ENCODE measurements at places on chromosomes 16 and 17. TPM values are rescaled to one million over a fixed set of nuclear protein-coding genes. Genes with fewer than 3 reads are reported as not detected.
A peak's percentile ranks its signal among the peaks of the same experiment; 100 is the strongest.

The EME1 gene
- total RNA-seq = 0.94 TPM

The WNK4 gene
- not detected for total RNA-seq

The ADCY7 gene
- total RNA-seq = 18.6 TPM

The TUBG2 gene
- total RNA-seq = 41.0 TPM

DNA sequence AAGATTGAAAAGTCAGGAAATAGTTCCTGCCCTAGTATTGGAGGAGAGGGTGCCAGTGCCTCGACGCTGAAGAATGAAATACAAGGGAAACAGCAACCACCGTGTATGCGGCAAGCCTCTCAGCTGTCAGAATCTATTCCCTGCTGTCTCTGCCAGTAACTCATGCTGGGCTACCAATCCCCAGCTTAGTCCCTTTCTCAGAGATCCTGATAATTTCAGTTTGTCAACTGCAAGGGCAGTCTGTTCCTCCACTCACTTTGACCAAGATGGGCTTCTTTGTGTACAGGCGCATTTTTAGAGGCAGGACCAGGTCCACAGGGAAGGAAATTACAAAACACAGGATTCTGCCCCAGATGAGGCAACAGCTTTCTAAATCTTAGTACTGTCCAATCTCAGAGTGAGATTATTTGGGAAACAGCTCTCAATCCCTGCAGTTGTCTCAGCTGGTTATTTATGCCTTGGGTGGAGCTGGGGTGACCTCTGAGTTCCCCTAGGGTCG is 1.3 kb downstream of the NQO1 start:
- no peak for DNase-seq

The SUPT4H1 gene
- total RNA-seq = 55.2 TPM

GRCh38 chr16:57178196-57178595 is 7.6 kb downstream of the PSME3IP1 start:
- DNase-seq = no peak

The NUTF2 gene
- 85.2 TPM for total RNA-seq

- no peak for DNase-seq
Observed at GRCh38 chr17:74432766-74433391, 991 bp downstream of the GPRC5C start.

The WNT9B gene
- 1.1 TPM for total RNA-seq

The KRTAP1-1 gene
- total RNA-seq = not detected

The SERPINF2 gene
- 7.1 TPM for total RNA-seq

- DNase-seq = no peak
Observed at GRCh38 chr17:48412841-48413240, 17.2 kb downstream of the SKAP1 start.

DNA sequence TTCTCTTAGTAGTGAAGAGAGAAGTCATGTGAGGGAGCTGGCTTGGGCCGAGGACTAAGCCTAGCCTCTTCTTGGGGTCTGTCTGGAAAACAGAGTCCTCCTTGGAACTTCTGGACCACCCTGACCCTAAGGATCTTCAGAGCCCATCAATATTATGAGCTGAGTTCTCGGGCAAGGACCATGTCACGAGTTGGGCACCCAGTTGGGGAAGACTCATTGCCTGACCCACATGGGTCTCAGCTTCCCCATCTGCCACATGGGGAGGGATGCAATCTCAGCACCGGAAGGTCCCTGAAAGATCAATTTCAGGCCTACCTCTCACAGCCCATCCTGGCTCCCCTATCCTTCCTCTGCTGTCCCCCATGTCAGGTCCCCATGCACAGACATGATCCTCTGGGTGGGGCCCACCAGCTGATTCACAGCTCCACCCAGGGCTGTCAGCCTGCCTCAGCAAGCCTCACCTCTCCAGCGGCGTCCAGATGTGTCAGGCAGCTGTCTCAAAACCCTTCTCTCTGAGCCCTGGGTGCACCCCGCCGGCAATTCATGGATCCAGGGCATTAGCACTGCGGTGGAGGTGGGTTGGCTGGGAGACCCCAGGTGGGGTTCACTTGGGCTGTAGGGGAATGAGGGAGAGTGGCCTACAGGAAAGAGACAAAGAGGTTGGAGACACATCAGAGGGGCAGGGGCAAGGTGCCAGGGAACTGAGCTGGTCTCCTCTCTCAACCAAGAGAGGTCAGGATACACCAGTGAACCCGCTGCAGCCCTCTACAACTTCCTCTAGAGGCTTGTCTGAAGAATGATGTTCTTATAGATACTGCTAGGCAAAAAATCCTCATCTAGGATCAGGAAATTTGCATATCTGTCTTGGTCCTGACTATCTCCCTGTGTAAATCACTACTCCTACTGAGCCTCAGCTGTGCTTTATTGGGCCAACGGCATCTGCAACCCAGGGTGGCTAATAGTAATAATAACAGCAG is 1.8 kb downstream of the NLRP1 start:
- DNase-seq = no peak

DNA sequence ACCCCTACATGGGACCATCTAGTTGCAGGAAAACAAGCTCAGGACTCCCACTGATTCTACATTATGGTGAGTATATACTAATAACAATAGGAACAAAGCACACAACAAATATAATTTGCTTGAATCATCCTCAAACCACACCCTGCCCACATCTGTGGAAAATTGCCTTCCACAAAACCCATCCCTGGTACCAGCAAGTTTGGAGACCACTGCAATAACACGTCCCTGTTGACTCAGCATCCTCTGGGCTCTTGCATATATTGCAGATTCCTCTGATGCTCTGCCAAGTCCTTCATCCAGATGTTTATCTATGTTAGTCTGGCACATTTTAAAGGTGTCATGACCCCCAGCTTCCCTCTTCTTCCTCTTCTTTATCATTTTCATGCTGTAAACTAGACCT is 138.4 kb downstream of the PCTP start:
- DNase-seq = no peak

The ACACA gene
- total RNA-seq = 159 TPM

The NPIPA8 gene
- 17.2 TPM for total RNA-seq

- no peak for DNase-seq
Observed at GRCh38 chr17:45380046-45380765, 52.5 kb downstream of the ARHGAP27 start.

The UNC13D gene
- total RNA-seq = 75.3 TPM

DNA sequence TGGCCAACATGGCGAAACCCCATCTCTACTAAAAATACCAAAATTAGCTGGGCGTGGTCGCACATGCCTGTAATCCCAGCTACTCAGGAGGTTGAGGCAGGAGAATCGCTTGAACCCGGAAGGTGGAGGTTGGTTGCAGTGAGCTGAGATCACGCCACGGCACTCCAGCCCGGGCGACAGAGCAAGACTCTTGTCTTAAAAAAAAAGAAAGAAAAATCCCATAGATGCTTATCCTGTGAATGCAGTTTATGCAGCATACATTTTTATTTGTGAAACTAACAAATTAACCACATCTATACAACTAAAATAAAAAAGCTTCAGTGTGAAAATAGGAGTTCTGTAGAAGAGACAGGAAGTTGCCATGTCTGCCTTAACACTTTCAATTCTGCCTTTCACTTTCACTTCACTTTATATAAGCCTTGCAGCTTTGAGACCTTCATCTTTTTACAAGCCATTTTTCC is 7.1 kb downstream of the IGSF6 start:
- DNase-seq = no peak

GRCh38 chr17:80829166-80829813 is 162.4 kb upstream of the CHMP6 start:
- no peak for DNase-seq

- DNase-seq = no peak
Observed at GRCh38 chr16:55913716-55914115, 38.5 kb upstream of the CES5A start.

DNA sequence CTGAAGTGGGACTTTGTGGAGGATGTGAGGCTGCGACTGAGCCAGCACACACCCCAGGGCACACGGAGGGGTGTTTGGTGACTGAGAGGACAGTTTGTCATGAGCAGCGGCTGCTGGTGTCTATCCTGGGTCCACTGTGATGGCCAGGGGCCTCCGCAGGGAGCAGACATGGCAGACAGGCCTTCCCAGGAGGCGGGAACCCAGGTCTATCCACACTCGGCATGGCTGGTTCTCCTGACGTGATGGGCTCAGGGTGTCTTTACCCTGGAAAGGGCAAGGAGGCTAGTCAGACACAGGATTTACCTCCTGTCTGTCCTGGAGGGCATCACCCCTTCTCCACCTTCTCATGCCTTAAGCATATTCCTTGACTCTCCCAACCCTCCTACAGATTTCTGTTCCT is 671 bp upstream of the CD300C start:
- DNase-seq = no peak

The ADORA2B gene
- total RNA-seq = 5.2 TPM

DNA sequence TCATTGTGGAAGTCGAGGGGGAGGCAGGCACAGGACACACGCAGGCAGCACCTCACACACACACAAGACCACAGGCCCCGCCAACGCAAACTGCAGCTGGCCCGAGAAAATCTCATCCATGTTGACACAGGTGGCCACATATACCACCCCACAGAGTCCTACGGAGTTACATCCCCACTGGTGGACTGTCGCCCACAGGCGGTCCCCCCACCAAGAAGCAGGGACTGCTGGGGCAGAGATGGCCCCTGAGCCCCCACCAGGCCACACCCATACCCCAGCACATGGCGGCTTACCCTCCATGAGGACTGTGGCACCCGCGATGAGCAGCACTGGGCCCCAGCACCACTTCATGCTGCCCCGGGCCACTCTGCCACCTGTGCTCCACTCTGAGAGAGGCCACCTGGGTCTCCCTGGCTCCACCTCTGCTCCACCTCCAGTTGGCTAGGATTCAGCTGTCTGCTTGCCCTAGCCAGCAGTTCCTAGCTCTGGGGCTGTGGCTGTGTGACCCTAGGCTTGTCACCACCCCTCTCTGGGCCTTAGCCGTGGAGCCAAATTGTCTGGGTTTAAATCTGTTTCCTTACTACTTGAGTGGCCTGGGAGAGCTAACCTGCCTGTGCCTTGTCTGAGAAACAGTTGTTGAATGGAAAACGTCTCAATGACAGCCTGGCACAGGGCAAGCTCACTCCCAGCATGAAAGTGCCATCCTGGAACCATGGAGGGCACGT is at the start of gene PRSS53:
Gene PRSS53 (minus strand): TSS at position 485 of the 725 bp plus-strand sequence. CDS start 134 bp downstream, at position 351.
- DNase-seq = no peak

DNA sequence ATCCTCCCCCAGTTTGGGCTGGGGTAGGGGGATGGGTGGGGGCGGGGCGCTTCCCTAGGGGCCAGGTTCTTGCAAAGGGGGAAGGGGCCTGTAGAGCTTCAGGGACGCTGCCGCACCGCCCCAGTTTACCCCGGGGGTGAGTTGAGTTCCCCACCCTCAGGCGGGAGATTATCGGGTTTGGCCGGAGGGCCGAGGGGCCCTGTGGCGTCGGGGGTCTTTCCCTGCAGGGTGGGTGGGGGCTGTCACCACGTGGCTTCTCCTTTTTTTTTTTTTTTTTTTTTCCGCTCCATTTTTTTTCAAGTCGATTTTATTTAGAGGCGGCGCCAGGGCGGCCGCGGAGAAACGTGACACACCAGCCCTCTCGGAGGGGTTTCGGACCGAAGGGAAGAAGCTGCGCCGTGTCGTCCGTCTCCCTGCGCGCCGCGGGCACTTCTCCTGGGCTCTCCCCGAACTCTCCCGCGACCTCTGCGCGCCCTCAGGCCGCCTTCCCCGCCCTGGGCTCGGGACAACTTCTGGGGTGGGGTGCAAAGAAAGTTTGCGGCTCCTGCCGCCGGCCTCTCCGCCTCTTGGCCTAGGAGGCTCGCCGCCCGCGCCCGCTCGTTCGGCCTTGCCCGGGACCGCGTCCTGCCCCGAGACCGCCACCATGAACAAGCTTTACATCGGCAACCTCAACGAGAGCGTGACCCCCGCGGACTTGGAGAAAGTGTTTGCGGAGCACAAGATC is at the start of gene IGF2BP1:
Gene IGF2BP1 (plus strand): TSS at position 283 of the 724 bp plus-strand sequence. CDS start 361 bp downstream, at position 644.
- DNase-seq = peak; percentile 32

DNA sequence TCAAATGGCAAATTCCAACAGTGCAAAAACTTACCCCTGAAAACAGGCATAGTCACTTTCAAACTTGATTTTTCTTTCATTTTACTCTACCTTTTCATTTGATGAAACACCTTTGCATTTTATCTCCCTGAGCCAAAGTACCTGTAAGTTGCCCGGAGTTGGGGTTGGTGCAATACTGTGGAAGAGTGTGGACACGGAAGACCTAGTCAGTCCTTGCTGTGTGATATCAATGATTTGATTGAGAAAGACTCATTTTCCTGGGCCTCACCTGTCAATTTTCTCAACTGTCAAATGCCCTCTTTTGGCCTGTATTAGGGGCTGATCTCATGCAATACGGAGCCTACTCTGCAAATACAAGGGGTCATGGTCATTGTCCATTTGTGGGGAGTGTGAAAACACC is 22.6 kb downstream of the PITPNC1 start:
- DNase-seq = no peak

The SLFN14 gene
- not detected for total RNA-seq

The CCL2 gene
- total RNA-seq = 31.7 TPM

DNA sequence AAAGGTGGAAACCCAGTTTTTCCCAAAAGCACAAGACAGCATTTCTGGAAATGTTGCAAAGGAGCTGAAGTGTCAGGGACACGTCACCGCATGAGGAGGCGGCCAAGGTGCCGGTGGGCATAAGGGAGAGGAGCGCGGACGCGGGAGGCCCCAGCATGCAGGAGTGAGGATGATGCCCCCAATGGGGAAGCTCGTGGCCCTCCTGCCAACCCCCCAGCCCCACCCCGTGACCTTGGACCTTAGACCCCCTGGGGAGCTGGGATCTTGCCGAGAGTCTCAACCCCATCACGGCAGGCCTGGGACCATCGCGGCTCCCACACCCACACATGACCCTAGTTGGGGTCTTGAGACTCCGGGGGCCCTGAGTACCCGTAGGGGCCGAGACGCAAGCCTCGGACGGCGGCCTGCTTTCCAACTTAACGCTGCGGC is 119.4 kb upstream of the METRNL start:
- DNase-seq = no peak

GRCh38 chr16:47467501-47467900 is 6.4 kb downstream of the PHKB start:
- DNase-seq = no peak

The CEP112 gene
- total RNA-seq = 18.0 TPM

DNA sequence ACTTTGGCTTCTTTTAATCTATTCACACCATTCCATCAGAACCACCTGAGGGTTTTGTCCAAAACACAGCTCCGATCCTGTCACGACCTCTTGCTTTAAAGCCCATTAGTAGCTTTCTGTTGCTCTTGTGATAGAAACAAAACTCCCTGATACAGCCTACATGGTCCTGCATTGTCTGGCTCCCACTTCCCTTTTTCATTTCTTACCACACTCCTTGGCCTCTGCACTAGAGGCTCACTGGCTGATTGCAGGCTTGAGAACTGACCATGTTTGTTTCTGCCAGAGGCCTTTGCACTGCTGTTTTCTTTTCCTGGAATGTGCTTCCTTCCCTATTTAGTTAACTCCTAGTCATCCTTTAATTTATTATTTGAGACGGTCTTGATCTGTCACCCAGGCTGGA is 23.7 kb downstream of the IST1 start:
- no peak for DNase-seq

DNA sequence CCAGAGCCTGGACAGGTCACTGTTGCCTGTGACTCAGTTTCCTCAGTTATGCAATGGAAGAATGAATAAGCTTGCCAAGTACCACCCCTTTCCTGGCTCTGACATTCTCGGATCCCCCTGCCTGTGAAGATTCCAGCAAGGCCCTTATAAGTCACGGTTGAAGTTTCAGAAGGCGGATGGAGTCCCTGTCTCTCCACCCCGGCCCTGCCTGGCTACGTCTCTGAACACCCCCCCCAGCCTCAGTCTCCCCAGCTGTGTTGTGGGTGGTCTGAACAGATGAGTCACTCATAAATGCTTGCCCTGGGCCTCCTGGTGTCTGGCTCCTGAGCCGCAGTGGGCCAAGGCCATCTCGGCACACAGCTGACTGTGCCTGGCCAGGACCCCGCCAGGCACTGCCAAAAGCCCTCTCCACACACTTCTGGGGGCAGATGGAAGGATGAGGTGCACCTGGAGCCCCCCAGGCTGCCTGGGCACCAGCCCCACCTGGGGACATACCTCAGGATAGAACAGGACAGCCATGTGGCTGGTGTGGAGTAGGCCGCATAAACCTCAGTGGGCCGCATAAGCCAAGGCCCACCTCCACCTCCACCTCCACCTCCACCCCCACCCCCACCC is 15.4 kb downstream of the VASN start:
- DNase-seq = no peak

Measured in ureter (tissue), 1 donor.